ENCODE measurements at places on chromosomes 7 and 10. TPM values are rescaled to one million over a fixed set of nuclear protein-coding genes. Genes with fewer than 3 reads are reported as not detected.

The CLIP2 gene
- polyA plus RNA-seq: 4.1 TPM

DNA sequence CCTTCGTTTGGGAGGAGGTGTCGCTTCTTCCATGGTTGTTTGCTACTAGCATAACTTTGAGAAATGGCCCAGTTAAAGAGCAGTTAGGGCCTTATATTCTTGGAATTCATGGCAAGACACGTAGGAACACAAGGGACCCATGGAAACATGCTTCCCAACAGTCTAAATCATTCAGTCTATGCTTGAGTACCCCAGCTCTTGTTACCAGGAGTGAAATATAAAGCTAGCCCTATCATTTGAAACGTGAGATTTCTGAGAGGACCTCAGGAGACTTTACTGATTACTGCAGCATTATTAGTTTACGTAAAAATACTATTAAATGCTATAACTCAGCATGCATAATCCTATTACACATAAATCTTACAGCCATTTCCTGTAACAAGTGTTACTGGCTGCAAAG is 328.6 kb upstream of the CDC14C start:
- H3K4me1 ChIP-seq: no peaks in the 10 kb centered on the region
- no peak for DNase-seq
- no peak overlapping the region for H3K27ac ChIP-seq
- no peak overlapping the region for H3K4me3 ChIP-seq
- H3K27me3 ChIP-seq: no peaks in the 10 kb centered on the region

The HOXA4 gene
- polyA plus RNA-seq: 1.8 TPM

- no peak overlapping the region for H3K27ac ChIP-seq
- DNase-seq: no peak
- H3K4me3 ChIP-seq: no peak overlapping the region
- H3K36me3 ChIP-seq: no peaks in the 10 kb centered on the region
Observed at GRCh38 chr7:145951566-145951965, 165.0 kb upstream of the CNTNAP2 start.

- no peak overlapping the region for H3K27ac ChIP-seq
- no peaks in the 10 kb centered on the region for H3K4me1 ChIP-seq
- peaks cover 11% of the 10 kb centered on the region for H3K27me3 ChIP-seq
- no peak overlapping the region for H3K4me3 ChIP-seq
Observed at GRCh38 chr10:118621304-118621942, 26.0 kb upstream of the PRLHR start.

- DNase-seq: no peak
- H3K4me1 ChIP-seq: peaks cover 30% of the 10 kb centered on the region
- H3K27ac ChIP-seq: peak overlapping the region; percentile 77
- no peaks in the 10 kb centered on the region for H3K27me3 ChIP-seq
- no peak overlapping the region for H3K4me3 ChIP-seq
- H3K36me3 ChIP-seq: no peaks in the 10 kb centered on the region
Observed at GRCh38 chr7:90180011-90180585, 25.8 kb downstream of the STEAP1 start.

DNA sequence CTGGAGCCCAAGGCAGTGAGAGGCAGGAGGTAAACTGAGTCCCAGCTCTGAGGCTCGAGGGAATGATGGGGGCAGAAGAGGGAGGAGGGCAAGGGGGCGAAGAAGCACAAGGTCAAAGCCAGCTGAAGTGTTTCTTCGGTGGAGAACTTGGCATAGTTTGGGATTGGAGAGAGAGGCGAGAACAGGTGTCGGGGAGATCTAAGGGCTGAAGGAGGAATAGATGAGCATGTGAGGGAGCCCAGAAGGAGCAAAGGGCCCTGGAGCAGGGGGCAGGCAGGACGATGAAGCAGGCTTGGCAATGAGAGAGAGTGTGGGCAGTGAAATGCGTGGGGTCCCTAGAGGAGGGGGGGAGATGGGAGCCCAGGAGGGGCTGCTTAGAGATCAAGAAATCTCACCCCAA is 35.9 kb downstream of the SH3PXD2A start:
- H3K27ac ChIP-seq: no peak overlapping the region
- peaks cover 66% of the 10 kb centered on the region for H3K4me1 ChIP-seq
- H3K4me3 ChIP-seq: no peak overlapping the region

GRCh38 chr10:121063744-121064143 is 212.6 kb downstream of the WDR11 start:
- H3K4me3 ChIP-seq: no peak overlapping the region
- H3K27ac ChIP-seq: no peak overlapping the region
- no peaks in the 10 kb centered on the region for H3K27me3 ChIP-seq
- DNase-seq: no peak
- H3K4me1 ChIP-seq: peaks cover 9% of the 10 kb centered on the region
- no peaks in the 10 kb centered on the region for H3K36me3 ChIP-seq

DNA sequence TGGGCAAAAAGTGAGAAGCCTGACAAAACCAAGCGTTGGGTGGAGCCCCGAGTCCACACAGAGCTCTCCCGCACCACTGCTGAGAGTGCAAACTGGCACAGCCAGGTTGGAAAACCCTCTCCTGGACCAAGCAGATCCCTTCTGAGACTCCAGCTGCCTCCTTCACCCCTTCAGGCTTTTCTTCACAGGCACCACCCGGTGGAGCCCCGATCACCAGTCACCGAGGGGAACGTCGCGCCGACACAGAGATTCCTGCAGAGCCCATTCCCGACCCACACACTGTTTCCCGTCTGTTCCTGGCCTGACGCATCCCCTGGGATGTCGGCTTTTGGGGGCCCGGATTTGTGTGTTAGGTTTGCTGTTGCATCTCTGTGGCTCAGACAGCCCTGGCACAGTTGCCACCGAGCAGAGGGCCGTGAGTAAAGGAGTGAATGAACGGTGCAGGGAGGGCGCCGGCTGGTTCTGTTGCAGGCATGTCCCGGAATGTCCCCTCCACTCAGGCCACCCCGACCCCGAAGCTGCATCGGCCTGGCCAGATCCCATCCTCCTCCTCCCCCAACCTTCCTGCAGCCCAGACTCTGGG is 51.0 kb upstream of the INPP5A start:
- H3K4me1 ChIP-seq: peaks cover 11% of the 10 kb centered on the region
- H3K36me3 ChIP-seq: no peaks in the 10 kb centered on the region
- H3K27me3 ChIP-seq: peaks cover 2% of the 10 kb centered on the region
- DNase-seq: no peak
- H3K4me3 ChIP-seq: no peak overlapping the region

The FIGNL1 gene
- 9.5 TPM for polyA plus RNA-seq

The PAPOLB gene
- not detected for polyA plus RNA-seq

The ACHE gene
- 0.07 TPM for polyA plus RNA-seq

The NANOS1 gene
- polyA plus RNA-seq: 2.1 TPM

GRCh38 chr7:36040679-36041078 is 112.4 kb upstream of the EEPD1 start:
- peaks cover 17% of the 10 kb centered on the region for H3K4me1 ChIP-seq
- DNase-seq: no peak
- H3K4me3 ChIP-seq: no peak overlapping the region
- H3K27ac ChIP-seq: no peak overlapping the region
- H3K27me3 ChIP-seq: no peaks in the 10 kb centered on the region

The AGR2 gene
- polyA plus RNA-seq: 2.4 TPM

GRCh38 chr10:49751216-49751615 is 10.9 kb downstream of the OGDHL start:
- no peaks in the 10 kb centered on the region for H3K36me3 ChIP-seq
- no peaks in the 10 kb centered on the region for H3K27me3 ChIP-seq
- H3K4me3 ChIP-seq: no peak overlapping the region
- no peak for DNase-seq
- no peaks in the 10 kb centered on the region for H3K4me1 ChIP-seq
- H3K27ac ChIP-seq: no peak overlapping the region
